NCI-H1092 treated with DMSO at 0.1 percent for 48 hours (cell line): ENCODE measurements at places on chromosomes 12 and 14.

DNA sequence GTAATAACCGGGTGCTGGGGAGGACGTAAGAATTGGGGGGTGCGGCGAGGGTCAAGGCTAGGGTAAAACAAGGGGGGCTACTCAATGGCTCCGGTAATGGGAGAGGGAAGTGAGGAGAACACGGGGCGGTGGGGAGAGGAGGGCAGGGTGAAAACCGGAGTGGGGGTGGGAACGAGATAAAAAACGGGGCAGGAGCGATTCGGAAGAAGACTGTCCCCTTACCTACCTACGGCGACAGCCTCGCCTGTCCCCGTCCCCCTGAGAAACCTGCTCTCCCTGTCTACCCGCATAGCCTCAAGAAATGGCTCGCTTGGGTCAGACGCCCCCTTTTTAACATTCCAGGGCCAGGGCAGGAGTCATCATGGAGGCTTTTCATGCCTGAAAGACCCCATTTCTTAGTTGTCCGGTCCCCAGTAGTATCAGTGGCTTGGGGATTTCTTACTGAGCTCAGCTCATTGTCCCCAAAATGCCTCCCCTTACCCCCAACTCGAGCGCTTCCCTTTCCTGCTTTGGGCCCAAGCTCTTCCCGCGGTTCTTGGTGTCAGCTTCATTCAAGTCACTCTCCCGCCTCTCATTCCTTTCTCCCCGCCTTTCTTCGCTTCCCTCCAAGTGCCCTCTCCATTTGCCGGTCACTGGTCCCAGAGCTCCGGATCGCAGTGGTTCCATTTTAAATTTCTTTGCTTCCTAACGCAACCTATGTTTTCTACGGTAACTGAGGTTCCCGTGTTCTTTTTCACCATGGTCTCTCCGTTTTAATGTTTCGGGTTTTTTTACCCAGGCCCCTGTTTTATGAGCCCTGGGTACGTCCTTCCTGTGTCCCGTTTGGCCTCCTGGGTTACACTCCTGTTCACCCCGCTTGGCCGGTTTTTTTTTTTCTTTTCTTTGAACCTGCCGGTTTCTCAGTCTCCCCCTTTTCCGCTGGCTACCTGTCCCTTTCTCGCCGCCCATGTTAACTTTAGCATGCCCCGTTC lies 1.2 kb upstream of the WSB2 start:
- DNase-seq: peak; percentile 19

GRCh38 chr12:128702371-128702770 lies 121.4 kb downstream of the SLC15A4 start:
- peak; percentile 2 for DNase-seq

- no peak for DNase-seq
Measured at GRCh38 chr12:121750507-121750955, 38.0 kb downstream of the TMEM120B start.

DNA sequence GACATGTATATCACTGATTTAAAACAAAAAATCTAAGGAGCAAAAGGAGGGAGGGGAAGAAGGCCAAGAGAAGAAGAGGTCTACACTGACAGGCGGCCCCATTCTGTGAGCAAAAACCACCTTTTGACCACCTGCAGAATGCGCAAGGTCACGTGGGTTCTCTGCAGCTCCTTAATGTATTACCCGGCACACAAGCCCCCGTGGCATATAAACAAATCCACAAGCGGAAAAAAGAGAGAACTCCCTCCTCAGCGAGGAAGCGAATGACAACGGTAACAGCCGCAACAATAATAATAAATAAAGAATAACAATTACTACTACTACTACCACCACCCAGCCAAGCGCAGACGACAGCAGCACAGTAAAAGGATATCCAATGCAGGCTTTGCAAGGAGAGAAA lies 1.3 kb downstream of the KSR2 start:
- no peak for DNase-seq

DNA sequence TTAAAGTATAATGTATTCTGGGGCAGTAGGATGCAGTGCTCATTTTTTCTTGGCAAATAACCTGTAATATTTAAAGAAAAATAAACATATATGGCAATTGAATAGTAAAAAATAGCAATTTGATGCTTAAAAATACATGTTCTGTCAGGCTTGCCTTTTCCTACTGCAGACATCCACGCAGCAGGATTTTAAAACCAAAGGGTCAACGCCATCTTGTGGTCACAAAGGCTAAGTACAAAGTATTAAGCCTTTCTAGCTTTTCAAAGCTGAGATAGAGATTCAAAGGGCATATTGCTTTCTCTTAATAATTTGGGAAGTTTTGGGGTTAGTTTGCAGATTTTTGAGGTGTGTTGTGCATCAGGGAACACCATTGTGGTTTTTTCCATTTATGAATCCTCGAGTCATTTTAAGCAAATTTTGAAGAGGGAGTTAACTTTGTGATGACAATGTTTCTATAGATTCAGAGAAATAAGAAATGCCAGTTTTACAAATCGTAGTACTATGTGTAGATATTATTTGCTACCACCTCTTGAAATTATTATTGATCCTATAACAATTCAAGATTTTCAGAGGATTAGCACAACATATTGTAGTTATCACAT lies 4.7 kb upstream of the CCER1 start:
- peak; percentile 8 for DNase-seq

DNA sequence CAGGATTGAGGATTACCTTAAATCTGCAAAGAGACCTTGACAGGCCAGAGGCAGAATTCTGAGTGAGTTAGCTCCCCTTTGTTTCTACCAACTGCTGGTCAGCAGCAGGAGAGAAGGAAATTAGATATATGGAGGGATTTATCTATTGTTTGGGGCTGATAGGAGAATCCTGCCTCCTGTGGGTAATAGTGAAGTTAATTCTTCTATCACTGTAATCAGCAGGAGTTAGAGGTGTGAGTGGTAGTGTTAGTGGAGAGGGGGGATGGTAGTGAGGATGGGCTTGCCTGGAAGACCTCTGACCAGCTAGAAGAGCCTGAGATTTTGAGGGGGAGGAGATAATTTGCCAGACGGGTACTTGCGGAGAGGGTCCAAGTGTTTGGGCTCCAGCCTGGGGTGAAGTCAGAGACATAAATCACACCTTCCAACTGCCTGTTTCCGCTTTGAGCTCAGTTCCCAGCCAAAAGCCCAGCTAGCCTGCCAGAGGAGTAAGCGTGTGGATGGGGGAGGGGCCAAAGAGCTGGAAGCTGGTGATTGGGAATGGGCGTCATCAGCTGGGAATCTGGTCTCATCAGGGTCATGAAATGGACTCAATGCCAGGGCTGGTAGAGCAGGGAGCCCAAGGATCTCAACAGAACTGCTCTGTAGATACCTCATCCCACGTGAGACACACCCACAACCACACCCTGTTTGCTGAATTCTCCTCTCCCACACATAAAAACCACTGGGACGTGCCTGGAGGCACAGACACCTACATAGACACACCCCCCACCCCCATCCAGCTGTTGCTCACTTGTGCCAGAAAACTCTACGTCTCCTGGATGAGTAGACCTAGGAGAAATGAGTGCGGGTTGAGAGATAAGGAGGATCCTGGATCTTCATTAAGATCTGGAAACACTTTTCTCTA lies 13.1 kb upstream of the ITGA5 start:
- no peak for DNase-seq

GRCh38 chr14:66638689-66639088 lies 130.7 kb downstream of the GPHN start:
- no peak for DNase-seq

- DNase-seq: no peak
Measured at GRCh38 chr12:123433615-123434014, 2.9 kb downstream of the RILPL2 start.
